ENCODE measurements at places on chromosomes 12 and 14. TPM values are rescaled to one million over a fixed set of nuclear protein-coding genes. Genes with fewer than 3 reads are reported as not detected.
A peak's percentile ranks its signal among the peaks of the same experiment; 100 is the strongest.

The C12orf56 gene
- total RNA-seq: not detected

The GPD1 gene
- 2.2 TPM for total RNA-seq

The DRAM1 gene
- 28.6 TPM for total RNA-seq

The TAS2R14 gene
- total RNA-seq: 6.4 TPM

GRCh38 chr12:11987901-11988300 lies 82.8 kb upstream of the BCL2L14 start:
- no peak for DNase-seq
- H3K27me3 ChIP-seq: no peaks in the 10 kb centered on the region
- no peak overlapping the region for H3K27ac ChIP-seq
- H3K4me1 ChIP-seq: no peaks in the 10 kb centered on the region
- H3K36me3 ChIP-seq: no peaks in the 10 kb centered on the region

DNA sequence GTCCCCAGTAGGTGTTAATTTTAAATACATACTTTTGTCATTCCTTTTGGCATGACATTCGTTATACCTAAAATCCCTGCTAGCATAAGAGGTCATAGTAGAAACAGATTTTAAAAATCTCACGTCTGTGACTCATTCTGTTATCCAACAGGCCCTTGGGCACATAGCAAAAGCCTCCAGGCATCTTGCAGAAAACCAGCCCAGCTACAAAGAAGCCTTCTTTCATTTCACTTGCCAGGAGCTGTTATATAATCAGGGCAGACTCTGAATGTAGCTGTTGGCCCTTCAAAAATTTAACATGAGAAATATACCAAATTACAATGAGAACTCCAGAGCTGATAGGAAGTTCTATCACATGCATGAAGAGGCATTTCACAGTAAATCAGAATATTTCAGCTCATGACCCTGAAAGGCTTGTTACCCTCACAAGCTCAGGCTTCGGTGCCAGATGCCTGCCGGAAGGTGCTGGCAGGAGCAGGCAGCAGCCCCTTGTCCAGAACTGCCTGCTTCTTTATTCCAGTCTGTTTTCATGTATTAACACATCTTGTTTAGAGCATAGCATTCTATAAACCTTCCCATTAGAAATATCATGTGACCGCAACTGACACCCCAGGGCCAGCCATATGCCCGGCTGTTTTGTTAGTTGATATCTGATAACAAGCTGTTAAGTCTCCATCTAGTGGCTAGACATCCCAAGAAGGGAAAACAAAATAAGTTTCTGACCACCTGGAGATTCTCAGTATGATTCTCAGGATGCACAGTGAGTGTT lies 17.8 kb downstream of the E2F7 start:
- no peaks in the 10 kb centered on the region for H3K27me3 ChIP-seq
- H3K4me1 ChIP-seq: no peaks in the 10 kb centered on the region
- H3K36me3 ChIP-seq: no peaks in the 10 kb centered on the region
- H3K27ac ChIP-seq: no peak overlapping the region
- no peak for DNase-seq

- H3K27me3 ChIP-seq: no peaks in the 10 kb centered on the region
- H3K4me3 ChIP-seq: no peak overlapping the region
- no peak overlapping the region for H3K27ac ChIP-seq
These were observed 60.5 kb downstream of the PTPRQ start for GRCh38 chr12:80504389-80505163.

DNA sequence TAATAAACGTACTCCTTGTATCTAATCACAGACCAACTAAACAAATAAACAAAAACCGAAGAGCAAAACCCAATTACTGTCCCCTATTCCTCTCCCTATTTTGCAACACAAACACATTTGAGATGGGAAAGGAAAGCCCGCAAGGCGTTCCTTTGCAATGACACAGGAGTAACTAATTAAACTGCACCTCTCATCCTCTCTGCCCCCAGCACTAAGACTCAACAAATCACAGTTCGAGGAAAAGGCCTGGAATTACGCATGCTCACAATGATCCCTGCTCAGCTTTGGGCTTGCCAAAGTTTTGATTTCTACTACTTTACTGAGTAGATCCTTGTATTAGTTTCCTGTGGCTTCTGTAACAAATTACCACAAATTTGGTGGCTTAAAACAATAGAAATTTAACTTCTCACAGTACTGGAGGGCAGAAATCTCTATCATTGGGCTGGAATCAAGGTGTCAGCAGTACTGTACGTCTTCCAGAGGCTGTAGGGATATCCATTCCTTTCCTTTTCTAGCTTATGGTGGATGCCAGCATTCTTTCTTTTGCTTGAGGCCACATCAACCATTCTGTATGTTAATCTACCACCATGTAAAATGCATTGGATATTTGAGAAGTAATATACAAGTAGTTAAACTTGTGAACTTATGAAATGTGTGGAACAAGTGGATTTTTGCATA lies 123.0 kb downstream of the NAV3 start:
- no peak overlapping the region for H3K4me3 ChIP-seq
- H3K36me3 ChIP-seq: no peaks in the 10 kb centered on the region
- DNase-seq: no peak

DNA sequence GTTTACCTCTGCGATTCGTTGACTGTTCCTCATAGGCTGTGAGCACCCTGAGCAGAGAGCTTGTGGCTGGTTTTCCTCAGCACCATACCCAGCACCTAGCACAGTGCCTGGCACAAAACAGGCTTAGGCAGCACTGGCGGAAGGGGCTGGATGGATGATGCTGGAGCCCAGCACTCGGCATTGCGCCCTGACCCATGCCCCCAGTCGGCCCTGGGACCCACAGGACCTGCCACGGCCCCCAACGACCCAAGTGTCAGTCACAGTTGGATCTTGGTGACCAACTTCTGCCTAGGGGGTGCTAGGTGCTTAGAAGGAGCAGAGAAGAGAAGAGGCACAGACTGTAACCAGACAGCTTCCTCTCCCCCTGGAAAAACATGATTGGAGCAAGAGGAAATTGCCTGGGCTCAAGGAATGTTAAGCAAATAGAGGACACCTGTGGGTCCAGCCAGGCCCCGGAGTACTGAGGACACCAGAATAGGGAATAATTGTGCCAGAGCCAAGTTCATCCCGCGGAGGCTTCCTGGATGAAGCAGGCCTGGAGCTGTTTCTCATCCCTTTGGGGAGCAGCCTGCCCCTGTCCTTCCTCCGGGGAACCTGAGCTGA lies 31.5 kb downstream of the DEGS2 start:
- no peak for DNase-seq
- H3K27ac ChIP-seq: no peak overlapping the region
- H3K36me3 ChIP-seq: no peaks in the 10 kb centered on the region

DNA sequence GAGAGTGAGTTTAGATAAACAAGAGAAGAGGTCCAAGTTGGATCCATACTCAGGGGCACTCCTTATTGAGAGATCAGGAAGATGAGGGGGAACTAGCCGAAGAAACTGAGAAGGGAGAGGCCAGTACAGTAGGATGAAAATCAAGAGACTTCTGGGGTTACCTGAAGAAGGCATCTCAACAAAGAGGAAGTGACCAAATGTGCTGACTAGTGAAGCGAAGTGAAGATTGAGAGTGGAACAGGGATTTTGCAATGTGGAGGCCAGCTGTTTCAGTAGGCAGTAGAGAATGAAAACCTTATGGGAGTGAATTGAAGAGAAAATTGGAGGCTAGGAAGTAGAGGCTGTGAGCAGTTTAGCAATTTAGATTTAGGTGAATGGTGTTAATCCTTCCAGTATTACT lies 153.0 kb downstream of the SYNE2 start:
- DNase-seq: no peak
- no peak overlapping the region for H3K27ac ChIP-seq
- no peaks in the 10 kb centered on the region for H3K27me3 ChIP-seq

- no peak for DNase-seq
- H3K27ac ChIP-seq: no peak overlapping the region
- no peaks in the 10 kb centered on the region for H3K36me3 ChIP-seq
- H3K27me3 ChIP-seq: no peaks in the 10 kb centered on the region
- no peaks in the 10 kb centered on the region for H3K4me1 ChIP-seq
- no peak overlapping the region for H3K4me3 ChIP-seq
These were observed 8.6 kb downstream of the IFI27L2 start for GRCh38 chr14:94120667-94121340.

DNA sequence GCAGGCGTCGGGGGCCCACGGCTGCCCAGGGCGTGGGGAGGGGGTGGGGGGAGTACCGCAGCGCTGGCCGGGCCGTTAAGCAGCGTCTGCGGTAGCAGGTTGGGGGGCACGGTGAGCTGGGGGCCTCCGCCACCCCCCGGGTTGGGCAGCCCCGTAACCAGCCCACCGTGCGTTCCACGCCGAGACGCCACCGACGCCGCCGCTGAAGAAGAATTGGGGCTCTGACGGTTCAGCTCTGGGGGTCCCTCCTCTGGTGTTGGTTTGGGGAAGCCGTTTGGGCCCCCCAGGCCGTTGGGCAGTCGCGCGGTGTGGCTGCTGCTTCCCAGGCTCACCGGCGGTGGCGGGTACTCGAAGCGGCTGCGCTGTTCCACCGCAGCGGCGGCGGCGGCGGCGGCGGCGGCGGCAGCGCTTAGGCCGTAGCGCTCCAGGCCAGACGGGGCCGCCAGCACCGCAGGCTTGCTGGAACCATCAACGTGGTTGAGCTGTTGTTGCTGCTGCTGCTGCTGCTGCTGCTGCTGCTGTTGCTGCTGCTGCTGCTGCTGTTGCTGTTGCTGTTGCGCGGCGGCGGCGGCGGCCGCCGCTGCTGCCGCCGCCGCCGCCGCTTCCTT lies 1.5 kb downstream of the IRF2BPL start:
- peak overlapping the region; percentile 77 for H3K4me3 ChIP-seq
- H3K36me3 ChIP-seq: no peaks in the 10 kb centered on the region
- no peaks in the 10 kb centered on the region for H3K27me3 ChIP-seq
- peak; percentile 70 for DNase-seq
- H3K27ac ChIP-seq: peak overlapping the region; percentile 63

All from aorta (tissue), 5 donors.